ENCODE measurements at places on chromosomes 16 and 17. TPM values are rescaled to one million over a fixed set of nuclear protein-coding genes. Genes with fewer than 3 reads are reported as not detected.

MYL11 gene
- not detected for total RNA-seq

CRYBA1 gene
- total RNA-seq: not detected

LRRC37B gene
- 24.0 TPM for total RNA-seq

TMC8 gene
- total RNA-seq: 0.17 TPM

CDRT15L2 gene
- not detected for total RNA-seq

GPR139 gene
- not detected for total RNA-seq

MC1R gene
- 13.4 TPM for total RNA-seq

EEF2KMT gene
- total RNA-seq: 28.2 TPM

MMP2 gene
- 0.51 TPM for total RNA-seq

SLC13A5 gene
- not detected for total RNA-seq

Measured in Caki2 (cell line).